ENCODE measurements at places on chromosomes 11 and 22.

DNA sequence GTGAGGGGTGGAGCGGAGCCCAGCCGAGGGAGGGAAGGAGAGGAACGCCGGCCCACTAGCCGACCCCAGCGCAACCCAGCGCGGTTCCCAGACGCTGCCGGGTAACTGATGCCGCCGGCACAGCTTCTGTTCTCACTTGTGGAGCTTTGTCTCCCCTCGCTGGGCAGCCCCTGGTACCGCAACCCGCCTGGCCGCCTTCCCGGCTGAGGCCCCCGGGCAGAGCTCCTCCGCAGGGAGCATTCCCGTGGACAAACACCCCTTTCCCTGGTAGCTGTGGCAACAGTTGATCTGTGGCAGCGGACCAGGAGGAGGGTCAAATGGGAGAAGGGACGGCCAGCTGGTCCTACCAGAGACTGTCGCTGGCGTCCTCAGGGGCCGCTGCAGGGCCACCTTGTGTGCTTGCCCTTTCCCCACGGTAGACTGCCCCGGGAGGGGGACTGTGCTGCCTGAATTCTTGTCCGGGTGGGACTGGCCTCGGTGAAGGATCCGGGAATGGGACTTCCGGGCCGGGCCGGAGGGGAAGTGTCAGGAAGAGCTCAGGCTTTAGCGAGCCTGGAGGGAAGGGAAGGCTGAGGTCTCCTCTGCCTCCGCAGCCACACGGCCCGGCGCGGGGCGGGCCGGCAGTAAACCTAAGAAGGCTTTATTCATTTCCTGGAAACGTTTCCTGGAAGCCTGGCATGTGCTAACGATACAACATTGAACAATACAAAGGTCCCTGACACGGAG lies 468.0 kb downstream of the OPCML start:
- DNase-seq: no peak

GRCh38 chr11:128151780-128152179 lies 435.6 kb downstream of the ETS1 start:
- no peak for DNase-seq

DNA sequence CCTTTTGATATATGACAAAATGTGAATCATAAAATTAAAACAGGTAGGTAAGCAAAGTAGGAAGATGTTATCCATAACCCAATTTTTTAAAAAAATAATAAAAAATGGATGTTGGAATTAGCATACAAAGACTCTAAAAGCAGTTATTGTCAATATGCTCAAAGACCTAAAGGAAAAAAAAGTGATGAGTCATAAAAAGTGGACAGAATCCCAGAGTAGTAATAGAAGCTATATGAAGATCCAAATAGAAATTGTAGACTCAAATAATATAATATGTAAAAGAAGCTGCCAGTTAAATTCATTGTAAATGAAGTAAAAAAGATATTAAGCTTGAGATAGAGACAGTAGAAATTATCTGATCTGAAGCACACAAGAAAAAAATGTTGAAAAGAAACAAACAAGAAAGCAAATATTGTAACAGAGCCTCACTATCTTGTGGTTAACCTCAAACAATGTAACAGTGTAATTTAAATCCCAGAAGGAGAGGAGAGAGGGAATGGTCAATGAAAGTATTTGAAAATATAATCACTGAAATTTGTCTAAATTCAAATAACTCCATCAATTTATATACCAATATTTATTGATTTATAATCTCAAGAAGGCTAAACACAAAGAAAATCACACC lies 773.4 kb upstream of the RAG2 start:
- DNase-seq: no peak

DNA sequence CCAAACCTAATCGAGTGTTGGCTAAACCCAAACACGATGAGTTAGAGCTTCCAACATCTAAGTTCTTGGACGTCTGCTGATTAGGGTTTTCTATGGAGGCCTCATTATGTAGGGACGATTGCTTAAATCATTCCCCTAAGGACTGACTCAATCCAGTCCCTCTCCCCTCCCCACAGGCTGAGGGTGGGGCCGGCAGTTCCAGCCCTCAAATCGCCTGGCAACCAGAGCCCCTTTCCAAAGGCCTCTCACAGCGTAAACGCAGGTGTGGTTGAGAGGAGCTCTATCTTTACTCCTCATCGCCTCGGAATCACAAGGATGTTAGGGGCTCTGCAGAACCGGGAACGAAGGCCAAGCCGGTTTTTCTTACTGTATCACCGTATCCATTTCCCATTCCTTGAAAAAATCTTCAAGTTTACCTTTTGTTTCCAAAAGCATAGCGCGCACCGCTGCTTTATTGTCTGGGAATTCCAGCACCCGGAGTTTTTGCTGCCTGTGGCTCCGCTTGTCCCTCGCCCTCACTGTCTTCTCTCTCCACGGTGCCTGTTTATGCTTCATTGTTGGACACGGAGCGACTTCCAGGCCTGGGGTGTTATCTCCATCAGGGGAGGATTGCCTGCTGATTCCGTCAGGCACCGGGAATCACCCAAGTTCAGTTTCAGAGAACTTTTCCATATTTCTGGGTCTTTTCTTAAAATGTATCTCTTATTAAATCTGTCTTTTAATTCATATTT lies 13.8 kb upstream of the IFITM3 start:
- DNase-seq: peak; percentile 64

GRCh38 chr22:45620706-45621105 lies 50.9 kb upstream of the ATXN10 start:
- no peak for DNase-seq

- no peak for DNase-seq
These were observed 29.1 kb downstream of the LRFN4 start for GRCh38 chr11:66885950-66886440.

DNA sequence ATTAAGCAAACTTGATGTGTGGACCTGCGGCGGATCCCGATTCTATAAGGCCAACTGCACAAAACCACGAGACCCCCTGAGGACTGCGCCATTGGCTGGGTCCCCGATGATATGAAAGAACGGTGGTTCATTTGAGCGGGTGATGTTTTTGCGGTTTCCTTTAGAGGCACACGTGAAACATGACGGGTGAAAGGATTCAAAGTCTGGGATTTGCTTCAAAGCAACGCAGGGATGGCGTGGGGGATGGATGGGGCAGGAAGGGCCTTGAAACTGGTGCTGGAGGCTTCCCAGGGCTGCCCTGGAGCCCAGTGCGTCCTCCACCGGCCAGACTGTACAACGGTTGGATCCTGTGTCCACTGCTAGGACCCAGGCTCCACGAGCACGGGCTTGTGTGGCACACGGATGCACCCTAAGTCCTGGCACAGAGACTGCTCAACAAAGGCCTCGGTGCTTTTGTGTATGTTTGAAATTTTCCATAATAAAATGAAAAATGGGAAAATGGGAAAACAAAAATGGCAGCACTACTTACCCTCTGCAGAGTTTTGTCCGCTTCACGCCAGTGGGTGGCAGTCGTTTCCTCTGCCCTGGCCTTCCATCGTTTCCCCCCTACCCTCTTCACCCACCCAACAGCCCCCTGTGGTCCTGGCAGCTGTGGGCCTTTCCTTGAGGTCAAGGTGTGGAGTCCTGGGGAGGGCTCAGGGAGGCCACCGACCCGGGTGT lies 3.6 kb downstream of the ASCL2 start:
- peak; percentile 62 for DNase-seq

- DNase-seq: no peak
These were observed 3.1 kb upstream of the OOSP4A start for GRCh38 chr11:59960502-59961381.

- DNase-seq: no peak
These were observed 1.3 kb downstream of the LRP5 start for GRCh38 chr11:68313574-68314202.

- DNase-seq: no peak
These were observed 24.1 kb upstream of the FEZ1 start for GRCh38 chr11:125519860-125520834.

DNA sequence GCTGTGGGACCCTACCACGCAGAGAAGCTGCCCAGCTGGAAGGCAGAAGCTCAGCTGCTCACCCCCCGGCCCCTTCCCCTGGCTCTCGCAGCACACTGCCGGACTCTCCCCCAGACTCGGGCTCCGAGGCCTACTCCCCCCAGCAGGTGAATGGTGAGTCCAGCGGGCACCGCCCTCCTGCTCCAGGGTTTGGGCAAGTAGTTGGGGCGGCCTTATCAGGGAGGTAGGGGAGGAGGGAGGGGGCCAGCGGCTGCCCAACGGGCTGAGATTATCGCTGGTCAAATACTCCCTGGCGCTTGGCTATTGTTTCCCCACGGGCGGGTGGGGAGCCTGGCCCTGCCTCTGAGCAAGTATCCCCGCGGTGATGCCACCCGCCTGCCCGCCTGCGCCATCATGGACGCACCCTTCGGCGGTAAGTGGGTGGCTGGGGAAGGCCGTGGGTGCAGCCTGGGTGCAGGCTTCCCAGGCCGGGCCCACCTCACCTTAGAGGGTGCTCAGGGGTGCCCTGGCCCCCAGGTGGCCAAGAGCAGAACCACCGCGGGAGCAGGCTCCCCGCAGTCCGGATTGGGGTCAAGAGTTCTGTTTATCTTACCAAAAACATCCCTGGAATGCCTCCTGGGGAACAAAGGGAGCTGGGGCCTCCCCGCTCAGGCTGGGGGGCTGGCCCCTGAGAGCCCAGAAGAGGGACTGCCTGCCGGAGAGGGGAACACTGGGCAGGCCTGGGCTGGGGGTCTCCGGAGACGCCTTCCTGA lies 16.9 kb downstream of the MYRF start:
- no peak for DNase-seq

GRCh38 chr11:65429724-65430405 lies 7.3 kb downstream of the NEAT1 start:
- peak; percentile 90 for DNase-seq

- no peak for DNase-seq
These were observed 13.5 kb downstream of the CCDC81 start for GRCh38 chr11:86388198-86388597.

- DNase-seq: no peak
These were observed 20.8 kb upstream of the IL18BP start for GRCh38 chr11:71977743-71978418.

GRCh38 chr11:104843150-104843836 lies 55.0 kb downstream of the CASP12 start:
- no peak for DNase-seq

GRCh38 chr11:120523196-120523595 lies 11.6 kb downstream of the GRIK4 start:
- peak; percentile 66 for DNase-seq

DNA sequence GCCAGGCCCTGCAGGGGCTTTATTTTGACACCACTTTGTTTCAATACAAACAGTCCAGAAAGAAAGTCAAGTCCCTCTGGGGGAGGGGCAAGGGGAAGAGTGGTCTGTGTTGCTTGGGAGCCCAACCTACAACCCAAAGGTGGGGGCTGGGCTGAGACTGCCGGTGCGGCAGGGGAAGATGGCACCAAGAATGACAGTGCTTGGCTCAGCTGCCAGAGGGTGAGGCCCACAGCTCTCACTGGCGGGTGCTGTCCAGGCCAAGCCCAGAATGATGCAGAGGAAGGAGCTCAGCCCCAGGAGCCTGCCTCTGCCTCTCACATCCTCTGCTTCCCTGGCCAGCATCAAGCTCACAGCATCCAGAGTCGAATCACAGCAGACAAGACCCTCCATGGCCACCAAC lies 12.4 kb downstream of the ARFGAP2 start:
- no peak for DNase-seq

- no peak for DNase-seq
These were observed 1425.8 kb downstream of the TBC1D22A start for GRCh38 chr22:48188231-48188721.

DNA sequence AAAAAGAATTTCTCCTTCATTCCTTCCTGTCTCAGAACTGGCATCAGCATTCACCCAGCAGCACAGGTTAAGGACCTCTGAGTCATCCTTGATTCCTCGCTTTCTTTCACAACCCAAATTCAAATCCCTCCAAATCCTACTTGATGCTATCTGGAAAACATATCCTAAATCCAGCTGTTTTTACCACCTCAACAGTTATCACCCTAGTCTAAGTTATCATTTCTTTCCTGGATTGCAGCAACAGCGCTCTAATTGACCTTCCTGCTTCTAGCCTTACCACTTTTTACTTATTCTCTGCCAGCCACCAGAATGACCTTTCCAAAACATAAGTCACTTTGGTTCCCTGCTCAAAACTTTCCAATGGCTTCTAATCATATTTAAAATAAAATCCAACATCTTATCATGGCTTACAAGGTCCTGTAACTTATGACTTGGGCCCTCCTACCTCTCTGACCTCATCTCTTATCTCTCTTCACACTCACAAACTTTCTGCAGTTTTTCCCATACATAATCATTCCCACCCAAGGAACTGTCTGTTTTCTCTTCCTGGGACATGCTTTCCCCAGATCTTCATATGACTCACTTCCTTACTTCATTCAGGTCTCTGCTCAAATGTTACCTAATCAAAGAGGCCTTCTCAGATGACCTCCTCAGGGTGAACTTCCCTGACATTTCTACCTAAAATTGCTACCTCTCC lies 119.4 kb downstream of the TTC28 start:
- DNase-seq: no peak

DNA sequence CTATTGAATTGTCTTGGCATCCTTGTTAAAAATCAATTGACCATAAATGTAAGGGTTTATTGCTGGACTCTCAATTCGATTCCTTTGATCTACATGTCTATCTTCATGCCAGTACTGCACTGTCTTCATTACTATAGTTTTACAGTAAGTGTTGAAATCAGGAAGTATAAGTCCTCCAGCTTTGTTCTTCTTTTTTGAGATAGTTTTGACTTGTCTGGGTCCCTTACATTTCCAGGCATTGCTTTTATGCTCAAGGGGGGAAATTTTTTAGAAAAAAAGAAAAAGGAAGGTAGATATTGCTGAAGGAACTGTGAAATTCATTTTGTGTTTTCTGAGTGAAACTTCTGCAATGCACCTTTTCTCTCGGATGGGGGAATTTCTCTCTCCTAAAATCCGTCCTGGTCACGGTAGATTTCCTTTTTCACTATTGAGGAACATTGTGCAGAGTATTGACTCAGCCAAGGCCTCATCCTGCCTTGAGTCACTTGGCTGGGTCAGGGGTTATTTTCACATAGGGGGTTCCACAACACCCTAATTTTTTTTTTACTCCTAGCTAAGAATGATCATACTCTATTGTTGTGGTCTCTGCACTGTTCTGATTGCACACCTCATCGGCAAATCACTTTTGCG lies 2.8 kb upstream of the ACER3 start:
- DNase-seq: no peak

- DNase-seq: peak; percentile 89
These were observed 35.0 kb downstream of the DKK3 start for GRCh38 chr11:11973361-11973800.

Measured in cardiac septum (tissue), 1 donor.